ENCODE measurements at places on chromosomes 2 and 18.

DNA sequence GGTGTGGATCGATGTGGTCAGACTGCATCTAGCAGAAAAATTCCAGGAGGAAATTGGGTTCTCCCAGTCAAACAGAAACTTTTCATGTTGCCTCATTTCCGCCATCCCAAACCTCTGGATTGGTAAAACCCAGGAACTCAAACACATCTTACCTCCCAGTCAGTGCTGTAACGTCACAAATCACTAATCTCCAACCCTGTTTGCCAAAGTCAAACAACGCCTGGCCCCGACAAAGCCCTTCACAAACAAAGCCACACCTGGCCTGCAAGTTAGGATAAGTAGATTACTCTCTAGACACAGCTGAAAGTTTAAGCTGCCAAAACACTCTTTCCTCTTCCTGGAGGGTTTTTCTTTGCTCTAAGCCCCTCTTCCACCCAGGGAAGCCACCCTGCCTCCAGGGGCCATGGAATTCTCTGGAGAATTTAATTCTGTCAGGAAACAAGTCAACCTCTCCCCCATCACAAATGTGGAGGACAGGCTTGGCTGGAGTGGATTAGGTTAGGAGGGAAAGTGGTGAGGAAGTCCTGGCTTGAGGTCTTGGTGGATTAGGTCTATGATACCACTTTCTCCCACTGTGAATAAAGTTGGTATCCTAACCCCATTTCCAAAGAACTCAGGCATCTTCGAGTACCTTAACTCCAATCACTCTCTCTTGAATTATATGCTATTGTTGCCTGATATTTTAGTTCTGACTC is 86.7 kb downstream of the LYPD6B start:
- no peak for DNase-seq

DNA sequence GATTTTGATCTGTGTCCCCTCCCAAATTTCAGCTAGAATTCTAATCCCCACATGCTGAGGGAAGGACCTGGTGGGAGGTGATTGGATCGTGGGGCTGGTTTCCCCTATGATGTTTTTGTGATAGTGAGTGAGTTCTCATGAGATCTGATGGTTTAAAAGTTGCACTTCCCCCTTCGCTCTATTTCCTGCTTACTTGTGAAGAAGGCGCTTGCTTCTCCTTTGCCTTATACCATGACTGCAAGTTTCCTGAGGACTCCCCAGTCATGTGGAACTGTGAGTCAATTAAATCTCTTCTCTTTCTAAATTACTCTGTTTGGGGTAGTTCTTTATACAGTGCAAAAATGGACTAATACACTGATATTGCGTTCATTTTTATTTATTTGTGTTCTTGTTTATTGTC is 636.8 kb upstream of the LINC00305 start:
- no peak for DNase-seq

GRCh38 chr2:56448403-56449001 is 264.7 kb downstream of the CCDC85A start:
- DNase-seq: no peak

GRCh38 chr18:70333316-70333715 is 44.5 kb downstream of the SOCS6 start:
- DNase-seq: no peak

- DNase-seq: peak; percentile 16
Observed at GRCh38 chr2:203718087-203718486, 11.6 kb downstream of the CD28 start.

- no peak for DNase-seq
Observed at GRCh38 chr18:59639821-59640220, 57.4 kb downstream of the CCBE1 start.

- no peak for DNase-seq
Observed at GRCh38 chr2:2238726-2239269, 92.3 kb downstream of the MYT1L start.

GRCh38 chr2:222034058-222034457 is 264.7 kb downstream of the PAX3 start:
- no peak for DNase-seq

DNA sequence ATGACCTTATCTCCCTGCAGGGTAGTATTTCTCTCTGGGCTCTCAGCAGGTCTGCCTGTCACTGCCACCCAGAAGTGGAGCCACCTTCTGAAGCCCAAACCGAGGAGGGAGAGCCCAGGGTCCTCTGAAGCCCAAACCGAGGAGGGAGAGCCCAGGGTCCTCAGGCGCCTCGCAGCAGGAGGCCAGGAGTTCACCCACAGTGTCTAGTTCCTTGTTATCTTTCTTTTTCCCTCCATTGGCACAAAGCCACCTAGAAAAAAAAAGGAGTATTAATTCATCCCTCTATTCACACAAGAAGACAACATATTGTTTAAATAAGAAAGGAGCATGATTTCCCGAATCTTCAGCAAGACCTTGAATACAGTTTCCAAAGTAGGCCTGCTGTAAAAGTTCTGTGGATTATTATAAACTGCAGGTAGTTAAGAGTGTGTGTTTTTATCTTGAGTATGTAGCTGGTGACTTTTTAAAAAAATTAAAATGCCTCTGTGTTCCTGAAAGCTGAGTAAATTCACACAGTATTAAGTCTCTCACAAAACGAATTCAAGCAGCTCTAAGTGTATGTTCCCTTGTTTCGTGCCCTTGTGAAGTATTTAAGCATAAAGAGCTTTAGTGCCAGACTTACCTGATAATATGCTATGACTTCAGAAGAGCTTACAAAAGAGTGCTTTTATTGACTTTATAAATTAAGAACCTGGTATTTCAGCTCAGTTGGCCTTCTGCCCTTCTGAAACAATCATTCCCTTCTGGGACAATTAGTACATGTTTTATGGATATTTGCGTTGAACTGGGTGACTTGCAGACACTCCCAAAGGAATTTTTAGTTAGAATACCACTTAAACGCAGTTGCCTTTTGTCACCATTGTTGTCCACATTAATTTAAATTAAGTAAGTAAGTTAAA is 11.7 kb upstream of the GRHL1 start:
- DNase-seq: no peak
